NCI-H187 treated with DMSO at 0.1 percent for 48 hours (cell line): ENCODE measurements at places on chromosomes 3 and 15.
A peak's percentile ranks its signal among the peaks of the same experiment; 100 is the strongest.

- no peak for DNase-seq
These were observed 1.0 kb downstream of the ULK3 start for GRCh38 chr15:74841891-74842373.

DNA sequence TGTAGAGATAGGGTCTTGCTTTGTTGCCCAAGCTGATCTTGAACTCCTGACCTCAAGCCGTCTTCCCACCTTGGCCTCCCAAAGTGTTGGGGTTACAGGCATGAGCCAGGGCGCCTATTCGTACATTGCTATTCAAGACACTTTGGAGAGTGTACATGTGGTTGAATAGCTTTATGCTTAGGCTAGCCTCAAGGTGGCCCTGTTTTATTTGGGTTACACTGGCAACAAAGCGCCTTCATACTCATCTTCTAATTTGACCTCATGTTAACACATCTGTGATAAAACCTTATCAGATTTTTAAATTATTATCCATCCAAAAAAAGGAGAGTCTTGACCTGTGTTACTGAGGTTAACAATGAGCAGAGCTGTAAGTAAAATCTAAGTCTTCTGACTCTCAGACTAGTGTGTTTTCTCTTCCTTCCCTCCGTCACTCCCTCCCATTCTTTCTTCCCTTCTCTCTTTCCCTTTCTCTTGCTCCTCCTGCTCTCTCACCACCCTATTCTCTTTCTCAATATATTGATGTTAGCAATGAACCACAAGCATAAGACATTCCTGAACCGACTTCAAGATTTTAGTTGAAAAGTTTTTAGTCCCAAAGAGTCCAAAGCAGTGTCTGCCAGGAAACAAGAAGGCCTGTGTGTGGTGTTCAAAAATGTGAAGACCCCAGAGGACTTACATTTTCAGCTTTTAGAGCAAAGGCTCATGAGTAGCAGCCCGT lies 603.7 kb upstream of the CFAP20DC start:
- DNase-seq: no peak

GRCh38 chr3:190131329-190131728 lies 10.6 kb upstream of the P3H2 start:
- DNase-seq: no peak

- no peak for DNase-seq
These were observed 30.4 kb downstream of the VGLL3 start for GRCh38 chr3:86960550-86960949.

DNA sequence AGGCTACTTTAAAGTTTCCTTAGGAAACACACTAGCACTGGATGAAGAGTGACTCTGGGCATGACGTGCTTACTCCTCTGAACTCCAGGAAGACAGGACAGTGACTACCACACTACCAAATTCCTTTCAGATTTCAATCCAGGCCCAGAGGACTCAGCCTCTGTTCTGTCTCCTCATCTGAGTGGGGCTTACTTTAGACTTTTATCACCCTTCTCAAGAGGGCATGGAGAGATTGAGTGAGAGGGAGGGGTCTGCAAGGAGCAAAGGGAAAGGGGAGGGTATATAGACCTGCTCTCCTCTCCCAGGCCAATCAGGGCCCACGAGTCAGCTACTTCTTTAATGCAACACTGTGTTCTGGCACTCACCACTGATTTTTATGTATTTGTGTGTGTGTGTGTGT lies 29.4 kb upstream of the RSL24D1 start:
- no peak for DNase-seq

DNA sequence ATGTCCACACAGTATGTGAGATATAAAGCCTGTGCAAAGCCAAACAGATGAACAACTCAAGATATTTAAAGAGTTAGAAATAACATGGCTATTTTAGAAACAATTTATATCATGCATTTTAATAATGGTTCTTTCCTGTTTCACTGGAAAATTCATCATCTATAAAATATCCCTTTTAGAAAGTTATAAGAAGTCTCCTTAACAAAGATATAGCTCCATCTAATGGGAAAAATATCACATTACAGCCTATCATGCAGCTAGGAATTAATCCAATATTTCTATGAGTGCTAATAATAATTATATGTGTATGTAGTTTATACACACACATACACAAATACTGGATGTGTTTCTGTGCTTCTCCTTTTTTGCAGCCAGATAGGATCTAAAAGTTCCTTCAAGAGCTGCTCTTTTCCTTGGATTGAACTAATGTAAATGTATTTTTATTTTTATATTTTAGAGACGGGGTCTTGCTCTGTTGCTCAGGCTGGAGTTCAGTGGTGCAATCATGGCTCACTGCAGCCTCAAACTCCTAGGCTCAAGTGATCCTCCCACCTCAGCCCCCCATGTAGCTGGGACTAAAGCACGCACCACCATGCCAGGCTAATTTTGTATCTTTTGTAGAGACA lies 21.6 kb downstream of the RPL22L1 start:
- DNase-seq: no peak

GRCh38 chr3:89252860-89253259 lies 145.4 kb downstream of the EPHA3 start:
- no peak for DNase-seq

DNA sequence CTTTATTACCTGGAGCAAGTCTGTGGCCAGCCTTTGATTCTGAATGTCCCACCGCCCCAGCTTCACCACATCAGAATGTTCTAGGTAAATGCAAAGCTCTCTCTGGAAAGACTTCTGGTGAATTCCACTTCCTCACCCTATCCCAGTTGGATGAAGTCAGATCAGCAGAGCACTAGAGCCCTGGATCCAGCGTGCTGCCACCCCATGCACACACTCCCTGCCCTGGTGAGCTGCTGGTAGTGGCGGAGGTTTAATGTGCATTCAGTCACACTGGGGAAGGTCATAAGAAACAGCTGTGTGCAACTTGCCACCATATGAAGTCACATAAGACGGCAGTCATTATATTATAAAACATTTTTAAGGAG lies 16.3 kb upstream of the SLC41A3 start:
- DNase-seq: no peak

GRCh38 chr15:25568751-25569150 lies 129.9 kb upstream of the UBE3A start:
- DNase-seq: no peak

GRCh38 chr3:195043607-195044339 lies 227.2 kb downstream of the XXYLT1 start:
- no peak for DNase-seq

- DNase-seq: no peak
These were observed 35.2 kb upstream of the RFTN1 start for GRCh38 chr3:16548721-16549120.

DNA sequence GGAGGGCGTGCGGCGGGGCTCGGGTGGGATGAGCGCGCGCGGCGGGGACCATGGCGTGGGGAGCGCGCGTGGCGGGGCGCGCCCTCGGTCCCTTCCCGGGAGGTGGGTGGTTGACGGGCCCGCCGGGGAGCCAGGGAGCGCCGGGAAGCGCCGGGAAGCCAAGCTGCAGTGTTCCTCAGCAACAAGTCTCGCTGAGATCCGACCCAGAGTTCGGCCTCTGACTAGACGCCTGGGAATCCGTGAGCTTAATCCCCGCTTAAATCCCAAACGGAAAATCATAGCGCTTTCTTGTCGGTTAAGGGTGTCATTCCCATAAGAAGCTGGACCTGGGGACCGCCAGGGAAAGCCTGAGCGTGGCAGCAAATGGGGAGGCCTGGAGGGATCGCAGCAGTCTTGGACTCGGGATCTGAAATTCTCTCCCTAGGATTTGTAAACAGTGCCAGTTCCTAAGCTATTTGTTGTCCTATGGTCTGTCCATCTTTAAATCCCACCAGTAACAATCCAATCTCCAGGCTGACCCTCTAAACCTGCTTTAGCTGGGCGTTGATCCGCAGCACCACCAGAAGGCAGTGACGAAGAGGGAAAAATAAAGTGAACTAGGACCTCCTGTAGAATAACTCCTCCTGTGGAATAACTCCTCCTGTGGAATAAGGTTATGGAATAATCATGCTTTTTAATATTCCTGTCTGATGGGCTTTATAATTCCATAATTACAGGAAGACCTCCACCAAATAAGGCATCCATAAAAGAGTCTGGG lies 570 bp upstream of the NEDD4 start:
- DNase-seq: no peak

- no peak for DNase-seq
These were observed 13.6 kb downstream of the GMNC start for GRCh38 chr3:190848870-190849269.

DNA sequence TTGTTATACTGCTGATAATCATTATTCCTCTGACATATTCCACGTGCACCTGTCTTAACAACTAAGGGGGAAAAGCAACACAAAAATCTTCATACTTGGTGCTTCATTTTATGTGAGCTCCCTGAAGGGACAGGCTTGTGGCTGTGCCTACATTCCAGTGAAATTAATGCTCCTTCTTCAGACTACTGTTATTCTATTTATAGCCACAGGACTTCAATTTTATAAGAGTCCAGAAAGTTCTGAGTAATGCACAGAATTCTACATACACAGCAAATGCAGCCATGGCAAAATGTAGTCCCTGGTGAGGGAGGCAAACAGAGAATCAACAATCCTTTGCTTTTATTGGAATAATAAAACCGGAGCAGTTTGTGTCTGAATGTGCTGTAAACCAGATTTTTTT lies 417.1 kb downstream of the RBMS3 start:
- DNase-seq: no peak

DNA sequence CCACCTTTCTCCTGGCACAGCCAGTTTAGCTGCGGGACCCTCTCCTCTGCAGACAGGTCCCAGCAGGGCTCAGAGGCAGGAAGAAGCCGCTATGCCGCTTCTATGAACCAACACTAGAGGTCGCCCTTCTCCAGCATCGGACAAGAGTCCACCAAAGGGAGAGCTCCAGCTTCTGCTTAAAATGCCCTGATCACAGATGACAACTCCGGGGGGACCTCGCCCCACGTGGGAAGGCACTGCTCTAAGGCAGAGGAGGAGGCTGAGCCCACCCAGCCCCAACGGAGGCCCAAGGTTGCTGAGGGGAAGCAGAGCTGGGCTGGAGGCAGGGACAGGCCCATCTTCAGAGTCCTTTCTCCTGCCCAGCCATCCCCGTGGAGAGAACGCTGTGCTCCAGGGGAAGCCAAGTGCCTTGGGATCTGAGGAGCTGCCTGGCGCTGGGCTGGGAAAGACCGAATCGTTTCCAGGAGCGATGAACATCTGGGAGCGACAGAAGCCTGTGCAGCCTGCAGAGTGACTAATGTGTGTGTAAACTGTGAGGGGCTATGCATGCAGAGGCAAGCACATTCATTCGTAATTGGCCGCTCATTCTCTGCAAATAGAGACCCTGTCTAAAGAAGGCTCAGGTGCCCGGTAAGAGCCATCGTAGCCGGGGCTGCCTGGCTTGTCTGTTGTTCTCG lies 43.5 kb upstream of the BDH1 start:
- DNase-seq: no peak

- peak; percentile 22 for DNase-seq
These were observed 16.9 kb downstream of the SLC24A1 start for GRCh38 chr15:65638681-65639089.

DNA sequence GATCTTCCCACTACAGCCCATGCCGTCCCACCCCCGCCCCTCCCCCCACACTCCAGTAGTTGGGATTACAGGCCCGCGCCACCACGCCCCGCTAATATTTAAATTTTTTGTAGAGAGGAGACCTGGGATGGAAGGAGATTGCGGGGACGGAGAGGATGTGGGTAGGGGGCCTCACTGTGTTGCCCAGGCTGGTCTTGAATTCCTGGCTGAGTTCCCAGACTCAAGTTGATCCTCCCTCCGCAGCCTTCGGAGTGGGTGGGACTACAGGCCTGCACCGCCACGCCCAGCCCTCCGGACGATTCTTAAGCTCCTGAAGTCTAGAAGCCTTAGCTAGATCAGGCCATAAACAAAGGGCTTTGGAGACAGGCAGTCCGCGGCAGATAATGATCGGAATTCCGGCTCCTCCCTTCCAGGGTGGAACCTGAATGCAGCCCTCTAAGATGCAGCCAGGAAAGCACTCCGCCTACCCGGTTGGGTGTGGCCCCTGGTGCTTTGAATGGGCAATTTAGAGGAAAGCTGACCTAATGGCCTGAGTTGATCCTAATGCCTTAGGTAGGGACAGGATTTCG lies at the start of gene DPPA2:
Gene DPPA2, minus strand, starts transcription at position 356 of the 569 bp plus-strand sequence. CDS start 1,975 bp downstream, outside the sequence.
- DNase-seq: no peak

DNA sequence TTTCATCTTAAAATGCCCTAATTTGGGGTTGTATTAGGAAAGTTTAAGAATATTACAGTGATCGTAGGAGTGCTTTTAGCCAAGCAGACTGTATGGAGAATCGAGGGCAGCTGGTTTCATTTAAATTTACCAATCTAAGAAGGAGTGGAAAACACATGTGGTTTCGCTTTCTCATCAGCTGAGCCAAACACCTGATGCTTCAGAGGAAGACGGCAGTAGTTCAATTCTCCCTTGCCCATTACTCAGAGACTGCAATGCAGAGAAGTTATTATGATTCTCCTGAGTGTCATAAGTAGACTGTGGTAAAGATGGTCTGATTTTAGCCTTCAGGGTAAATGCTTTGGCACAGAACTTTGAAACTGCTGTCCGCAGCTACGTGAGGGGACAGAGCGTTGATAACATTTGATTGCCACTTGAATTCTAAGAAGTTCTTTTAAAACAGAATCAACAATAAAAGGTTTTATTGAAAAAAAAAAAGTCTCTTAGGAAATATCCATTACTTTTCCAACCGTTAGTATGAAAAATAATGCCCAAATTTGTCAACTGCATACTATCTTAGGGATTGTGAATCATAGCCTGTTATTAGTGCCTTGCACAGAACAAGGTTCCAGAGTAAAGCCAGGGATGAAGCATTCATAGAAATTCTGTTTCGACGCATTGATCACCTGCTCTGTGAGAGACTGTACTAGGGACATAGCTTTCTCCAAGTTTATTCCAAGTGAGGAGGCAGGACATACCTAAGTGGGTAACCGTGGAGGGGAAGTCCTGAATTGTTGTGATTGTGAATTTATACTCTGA lies 25.6 kb downstream of the LYSMD4 start:
- DNase-seq: no peak

- DNase-seq: no peak
These were observed 39.6 kb downstream of the COL8A1 start for GRCh38 chr3:99678023-99678422.

- no peak for DNase-seq
These were observed 9.8 kb upstream of the CLPX start for GRCh38 chr15:65194826-65195547.

DNA sequence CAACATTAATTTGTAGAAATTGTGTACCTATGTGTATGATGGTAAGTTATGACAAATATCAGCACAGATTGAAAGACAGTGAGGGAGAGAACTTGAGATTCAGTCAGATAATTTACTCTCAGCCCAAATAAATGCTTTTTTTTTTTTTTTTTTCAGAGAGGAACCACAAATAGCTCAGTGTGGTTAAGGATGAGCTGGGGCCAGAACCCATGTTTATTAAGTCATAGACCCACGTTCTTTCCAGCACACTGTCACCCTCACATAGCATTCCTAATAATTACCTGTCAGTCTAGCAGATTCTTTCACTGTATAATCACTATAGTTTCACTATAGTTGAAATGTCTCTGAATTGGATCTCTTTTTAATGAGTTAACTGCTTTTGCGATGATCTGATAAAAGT lies 246.1 kb downstream of the ZIC1 start:
- no peak for DNase-seq
